Common myeloid progenitor, CD34-positive (primary cell): ENCODE measurements at places on chromosomes 11 and 22.

DNA sequence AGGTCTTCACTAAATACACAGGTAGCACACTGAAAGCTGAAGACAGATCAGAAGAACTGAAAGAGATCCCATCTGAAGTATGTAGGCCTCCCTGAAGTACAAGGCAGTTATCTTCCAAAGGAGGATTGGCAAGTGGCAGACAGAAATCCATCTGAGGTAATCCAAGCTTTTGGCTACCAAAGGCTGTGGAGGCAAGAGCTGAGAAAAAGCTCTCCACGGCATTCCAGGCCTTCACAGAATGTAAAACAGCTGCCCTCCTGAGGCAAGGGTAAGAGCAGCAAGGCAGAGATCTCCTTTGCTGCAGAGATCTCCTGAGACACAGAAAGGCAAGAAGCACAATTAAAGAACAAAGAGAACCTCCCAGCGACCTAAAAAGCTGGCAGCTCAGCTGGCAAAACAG is 19.1 kb downstream of the PIK3C2A start:
- DNase-seq: no peak

- DNase-seq: no peak
Observed at GRCh38 chr11:131481303-131481702, 110.9 kb downstream of the NTM start.

- no peak for DNase-seq
Observed at GRCh38 chr11:118304568-118305248, at the start of gene CD3E. CD3E (plus strand) TSS chr11:118304730; CDS start chr11:118304953, 223 bp downstream.

GRCh38 chr11:132579634-132580327 is 952.5 kb downstream of the OPCML start:
- no peak for DNase-seq

GRCh38 chr11:131692151-131692550 is 321.7 kb downstream of the NTM start:
- no peak for DNase-seq

GRCh38 chr11:23202611-23203010 is 342.3 kb upstream of the CCDC179 start:
- DNase-seq: peak; percentile 18

DNA sequence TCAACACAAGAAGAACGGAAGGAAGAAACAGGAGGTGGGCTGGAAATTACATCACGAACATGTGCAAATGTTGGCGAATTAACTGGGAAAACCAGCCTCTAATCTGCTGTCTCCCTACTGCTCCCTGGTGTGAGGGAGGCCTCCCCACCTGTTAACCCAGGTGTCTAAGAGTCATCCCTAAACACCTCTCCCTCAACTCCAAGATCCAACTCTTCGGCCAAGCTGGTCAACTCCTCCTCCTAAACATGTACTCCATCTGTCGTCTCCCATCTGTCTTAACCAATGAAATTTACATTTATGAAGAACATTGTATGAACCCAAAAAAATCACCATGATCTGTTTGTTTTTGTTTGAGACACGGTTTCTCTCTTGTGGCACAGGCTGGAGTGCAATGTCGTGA is 154.2 kb downstream of the LARGE1 start:
- no peak for DNase-seq

DNA sequence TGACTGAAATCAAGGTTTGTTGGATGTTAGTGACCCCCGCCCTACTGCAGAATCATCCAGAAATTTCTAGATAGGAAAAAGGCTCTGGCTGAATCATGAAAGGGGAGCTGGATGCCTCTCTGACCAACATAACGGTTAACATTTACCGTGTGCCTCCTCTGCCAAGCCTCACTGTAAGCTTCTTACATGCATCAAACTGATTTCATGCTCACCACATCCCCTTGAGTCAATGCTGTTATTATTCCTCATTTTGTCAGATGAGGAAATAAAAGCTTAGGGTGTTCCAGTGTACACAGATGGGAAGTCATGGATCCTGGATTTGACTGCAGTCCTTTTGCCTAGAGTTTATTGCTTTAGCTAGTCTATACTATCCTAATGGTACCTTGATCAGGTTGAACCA is 5.9 kb upstream of the HMOX1 start:
- peak; percentile 65 for DNase-seq

GRCh38 chr22:49368976-49369725 is 458.5 kb downstream of the BRD1 start:
- peak; percentile 9 for DNase-seq

GRCh38 chr11:108402241-108402640 is 65.1 kb downstream of the C11orf65 start:
- DNase-seq: peak; percentile 7

- DNase-seq: no peak
Observed at GRCh38 chr11:105612771-105613170, 2.9 kb downstream of the GRIA4 start.

DNA sequence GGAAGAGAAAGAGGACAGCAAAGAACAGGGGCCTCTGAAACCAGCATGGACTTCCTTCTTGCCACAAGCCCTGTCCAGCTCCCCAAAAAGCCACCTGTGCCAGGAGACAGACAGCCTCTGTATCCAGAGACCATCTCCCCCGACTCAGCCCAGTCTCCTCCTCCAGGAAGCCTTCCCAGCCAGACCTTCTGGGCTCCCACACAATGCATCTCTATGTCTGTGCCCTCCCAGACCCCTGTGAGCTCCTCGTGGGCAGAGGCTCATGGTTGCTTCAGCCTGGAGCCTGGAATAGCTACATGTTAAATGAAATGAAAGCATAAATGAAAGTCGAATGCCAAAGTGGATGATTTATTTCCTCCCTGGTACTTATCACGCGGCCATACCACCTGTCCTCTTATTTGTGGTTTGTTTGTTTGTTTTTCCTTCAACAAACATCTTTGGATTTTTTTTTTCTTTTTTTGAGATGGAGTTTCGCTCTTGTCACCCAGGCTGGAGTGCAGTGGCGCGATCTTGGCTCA is 7.3 kb upstream of the ARAP1 start:
- DNase-seq: peak; percentile 67

- peak; percentile 78 for DNase-seq
Observed at GRCh38 chr22:37818409-37819104, 4.6 kb upstream of the GALR3 start.

- no peak for DNase-seq
Observed at GRCh38 chr11:64765851-64766665, 6.3 kb upstream of the PYGM start.

- DNase-seq: no peak
Observed at GRCh38 chr22:19755145-19755710, 5.3 kb upstream of the TBX1 start.

DNA sequence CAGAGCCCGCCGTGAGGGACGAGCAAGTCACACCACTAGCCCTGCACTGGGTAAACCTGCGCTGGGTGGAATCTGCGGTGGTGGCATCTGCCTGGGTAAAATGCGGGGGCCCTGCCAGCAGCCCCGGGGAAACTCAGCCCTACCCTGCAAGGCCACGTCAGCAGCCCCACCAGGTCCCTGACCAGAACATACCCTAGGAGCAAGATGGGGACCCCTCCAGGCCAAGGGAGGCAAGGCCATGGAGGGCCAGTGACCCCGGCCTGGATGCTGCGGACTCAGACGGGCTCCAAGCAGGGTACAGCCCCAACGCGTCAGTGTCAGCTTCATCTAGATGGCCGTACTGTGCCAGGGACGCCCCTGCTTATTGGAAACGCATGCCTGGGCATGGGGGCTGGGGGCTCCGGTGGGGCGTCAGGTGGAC is 26.3 kb downstream of the TOLLIP start:
- no peak for DNase-seq

DNA sequence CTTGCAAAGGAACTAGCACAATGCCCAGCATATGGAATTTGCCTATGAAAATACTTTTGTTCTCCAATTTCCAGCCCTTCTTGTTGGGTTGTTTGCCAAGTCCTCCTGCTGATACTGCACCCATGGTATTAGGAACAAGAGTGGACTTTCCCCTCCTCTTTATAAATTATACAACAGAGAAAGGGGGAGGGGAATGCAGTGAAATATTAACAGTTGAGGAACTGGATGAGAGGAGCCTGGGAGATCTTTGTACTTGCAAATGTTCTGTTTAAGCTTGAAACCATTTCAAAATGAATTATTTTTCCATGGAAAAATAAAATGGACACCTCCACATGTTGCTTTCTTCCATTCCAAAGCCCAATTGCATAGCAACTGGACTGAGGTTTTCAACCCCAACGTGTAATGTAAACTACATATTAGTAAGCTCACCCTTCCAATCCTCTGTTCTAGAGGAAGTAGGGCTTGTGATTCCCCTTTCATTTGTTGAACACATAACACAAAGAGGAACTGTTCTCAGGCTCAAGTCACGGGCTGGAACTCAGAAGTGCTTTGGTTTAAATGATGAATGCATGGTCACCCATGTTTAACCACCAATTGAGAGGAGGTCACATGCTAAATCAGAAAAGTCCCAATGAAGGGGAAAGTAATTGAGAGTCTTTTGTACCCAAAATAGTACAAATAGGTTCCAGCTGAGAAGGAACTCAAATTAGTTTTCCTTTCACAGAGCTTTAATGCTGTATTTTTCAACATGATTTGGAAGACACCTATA is 66.2 kb upstream of the ZC3H12C start:
- peak; percentile 14 for DNase-seq

DNA sequence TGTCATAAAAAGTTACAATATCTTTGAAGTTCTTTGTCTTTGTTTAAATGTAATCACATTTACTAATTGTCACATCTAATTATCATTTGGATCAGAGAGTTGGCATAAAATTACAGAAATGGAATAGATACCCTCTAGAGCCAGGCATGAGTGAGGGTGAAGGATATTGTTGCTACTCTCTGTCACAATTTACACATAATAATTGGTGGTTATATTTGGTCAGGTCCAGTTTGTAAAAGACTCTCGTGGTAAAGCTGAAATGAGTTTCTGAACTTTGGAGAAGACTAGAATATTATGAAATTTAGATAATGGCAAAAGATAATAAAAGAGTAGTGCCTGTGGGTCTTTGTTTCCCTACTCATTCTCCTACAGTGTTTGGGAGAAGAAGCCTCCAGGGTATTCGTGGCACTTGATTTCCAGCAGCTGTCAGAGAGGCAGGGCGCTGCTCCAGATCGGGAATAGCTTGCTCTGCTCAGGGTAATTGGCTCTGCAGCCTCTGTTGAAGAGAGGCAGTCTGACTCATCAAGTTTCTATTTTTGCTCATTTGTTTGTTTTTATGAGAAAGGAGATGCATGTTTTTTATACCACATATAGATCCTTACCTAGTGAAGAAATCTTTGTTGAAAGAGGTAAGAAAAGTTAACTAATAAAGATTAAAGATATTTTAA is 349.9 kb downstream of the CNTN5 start:
- DNase-seq: no peak

DNA sequence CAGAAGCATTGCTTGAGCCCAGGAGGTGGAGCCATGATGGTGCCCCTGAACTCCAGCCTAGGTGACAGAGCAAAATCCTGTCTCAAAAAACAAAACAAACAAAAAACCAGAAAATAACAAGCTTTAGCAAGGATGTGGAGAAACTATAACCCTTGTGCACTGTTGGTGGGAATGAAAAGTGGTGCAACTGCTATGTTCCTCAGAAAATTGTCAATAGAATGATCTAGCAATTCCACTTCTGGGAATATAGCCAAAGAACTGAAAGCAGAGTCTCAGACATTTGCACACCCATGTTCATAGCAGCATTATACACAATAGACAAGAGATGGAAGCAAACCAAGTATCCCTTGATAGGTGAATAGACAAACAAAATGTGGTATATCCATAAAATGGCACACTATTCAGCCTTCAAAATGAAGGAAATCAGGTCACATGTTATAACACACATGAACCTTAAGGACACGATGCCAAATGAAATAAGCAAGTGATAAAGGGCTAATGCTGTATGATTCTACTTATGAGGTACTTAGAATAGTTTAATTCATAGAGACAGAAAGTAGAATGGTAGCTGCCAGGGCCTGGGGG is 15.9 kb downstream of the KLHL22 start:
- no peak for DNase-seq

DNA sequence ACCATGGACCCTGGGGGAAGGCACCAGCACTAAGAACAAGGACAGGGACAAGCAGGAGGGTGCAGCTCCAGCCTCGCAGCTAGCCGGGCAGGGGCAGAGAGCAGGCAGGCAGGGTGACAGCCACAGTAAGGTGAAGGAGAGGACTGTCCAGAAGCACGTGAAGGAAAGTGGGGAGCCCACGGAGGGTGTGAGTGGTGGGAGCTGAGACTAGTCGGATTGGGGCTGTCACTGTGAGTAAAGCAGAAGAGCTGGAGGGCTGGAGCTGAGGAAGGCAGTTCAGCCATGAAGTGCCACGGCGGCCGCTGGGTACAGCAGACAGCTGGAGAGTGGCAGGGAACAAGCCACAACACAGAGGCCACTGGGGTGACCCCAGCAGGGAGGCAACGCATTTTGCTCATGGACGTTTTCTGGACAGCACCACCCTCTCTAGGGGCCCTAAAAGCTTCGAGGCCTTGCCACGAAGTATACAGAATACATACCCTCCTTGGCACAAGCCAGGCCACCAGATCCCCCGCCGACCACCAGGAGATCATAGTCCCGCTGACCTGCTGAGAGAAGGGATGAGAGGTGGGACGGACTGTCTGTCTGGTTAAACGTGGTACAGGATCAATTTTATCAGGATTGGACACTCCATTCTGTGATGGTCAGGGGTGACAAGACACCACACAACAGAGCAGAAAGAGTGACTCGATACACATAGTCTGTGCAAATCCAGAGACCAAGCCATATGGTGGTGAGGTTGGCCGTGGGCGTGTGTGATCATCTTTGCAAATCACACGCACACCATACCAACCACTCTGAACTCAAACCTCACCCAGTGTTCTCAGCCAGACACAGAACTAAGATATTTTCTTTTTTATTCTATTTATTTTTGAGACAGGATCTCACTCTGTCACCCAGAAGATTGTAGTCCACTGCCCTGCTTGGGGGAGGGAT is 10.8 kb upstream of the COMT start:
- DNase-seq: no peak

GRCh38 chr22:28299309-28299708 is 380.3 kb upstream of the PITPNB start:
- DNase-seq: no peak

GRCh38 chr22:23183061-23183698 is 2.9 kb downstream of the BCR start:
- peak; percentile 61 for DNase-seq

GRCh38 chr11:117936973-117937372 is 7.8 kb upstream of the TMPRSS13 start:
- DNase-seq: no peak

- DNase-seq: no peak
Observed at GRCh38 chr22:25153961-25154666, 45.5 kb upstream of the CRYBB3 start.

DNA sequence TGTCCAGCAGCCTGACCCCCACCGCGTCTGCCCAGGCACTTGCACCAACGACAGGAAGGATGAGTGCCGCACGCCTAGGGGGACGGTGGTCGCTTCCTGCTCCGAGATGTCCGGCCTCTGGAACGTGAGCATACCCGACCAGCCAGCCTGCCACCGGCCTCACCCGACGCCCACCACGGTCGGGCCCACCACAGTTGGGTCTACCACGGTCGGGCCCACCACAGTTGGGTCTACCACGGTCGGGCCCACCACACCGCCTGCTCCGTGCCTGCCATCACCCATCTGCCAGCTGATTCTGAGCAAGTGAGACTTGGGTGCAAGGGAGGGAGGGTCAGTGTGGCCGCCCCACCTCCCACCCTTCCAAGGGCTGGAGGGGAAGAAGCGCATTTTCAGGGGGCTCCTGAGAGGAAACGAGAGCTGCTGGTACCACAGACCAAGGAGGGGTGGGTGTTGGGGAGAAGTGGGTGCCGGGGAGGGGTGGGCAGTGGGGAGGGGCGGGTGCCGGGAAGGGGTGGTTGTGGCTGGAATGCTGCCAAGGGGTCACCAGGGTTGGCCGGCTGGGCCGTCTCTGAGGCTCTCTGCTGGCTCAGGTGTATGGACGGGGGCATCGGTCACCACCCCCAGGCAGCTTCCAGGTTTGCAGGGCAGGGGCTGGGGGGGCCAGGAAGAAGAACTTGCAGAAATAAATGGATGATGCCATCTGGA is 27.7 kb upstream of the MUC5B start:
- DNase-seq: no peak

- no peak for DNase-seq
Observed at GRCh38 chr22:38193580-38193979, 8.2 kb upstream of the MAFF start.
